ENCODE measurements at places on chromosomes 13 and 19. TPM values are rescaled to one million over a fixed set of nuclear protein-coding genes. Genes with fewer than 3 reads are reported as not detected.

- peak; percentile 21 for DNase-seq
These were observed 4.0 kb downstream of the EMP3 start for GRCh38 chr19:48329167-48329891.

- DNase-seq = no peak
These were observed 2.7 kb upstream of the MPV17L2 start for GRCh38 chr19:18190278-18190677.

GRCh38 chr13:52696566-52696965 is 43.1 kb downstream of the CNMD start:
- DNase-seq = no peak

DNA sequence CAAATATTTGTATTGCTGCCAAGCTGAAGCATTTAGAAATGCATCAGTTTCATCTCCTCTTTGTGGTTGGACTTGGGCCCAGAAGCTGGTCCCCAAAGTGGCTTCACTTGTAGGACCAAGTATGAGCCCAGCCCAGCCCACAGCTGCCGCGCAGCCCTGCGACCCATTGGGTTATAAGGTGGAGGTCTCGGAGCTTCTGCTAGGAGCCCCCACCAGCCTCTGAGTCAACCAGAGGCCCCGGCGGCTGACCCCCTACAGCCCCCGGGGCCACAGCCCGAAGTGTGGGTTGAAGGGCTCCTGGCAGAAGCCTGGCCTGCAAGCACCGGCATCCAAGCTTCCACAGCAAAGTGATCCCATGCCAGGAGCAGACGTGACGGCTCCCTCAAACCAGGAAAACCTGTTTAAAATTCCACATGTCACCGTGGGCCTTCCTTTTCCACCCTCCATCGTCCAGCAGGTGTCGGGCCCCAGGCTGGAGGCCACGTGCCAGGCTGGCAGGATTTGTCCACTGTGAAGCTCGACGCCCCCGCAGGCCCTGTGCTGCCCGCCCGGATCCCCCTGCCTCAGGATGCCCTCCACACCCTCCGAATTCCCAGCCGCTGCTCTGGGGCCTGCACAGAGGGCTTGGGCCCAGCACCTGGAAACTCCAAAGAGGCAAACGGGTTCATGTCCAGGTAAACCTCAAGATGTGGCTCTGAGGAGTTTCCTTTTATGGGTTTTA is 54.7 kb downstream of the C13orf46 start:
- no peak for DNase-seq

STOML3 gene
- total RNA-seq = not detected

GRCh38 chr13:35165205-35165604 is 223.1 kb downstream of the NBEA start:
- DNase-seq = no peak

- DNase-seq = no peak
These were observed 244.2 kb upstream of the SERP2 start for GRCh38 chr13:44129418-44129817.

GRCh38 chr13:28089065-28089464 is 11.3 kb downstream of the FLT3 start:
- DNase-seq = no peak

- DNase-seq = no peak
These were observed 657.8 kb downstream of the SLITRK6 start for GRCh38 chr13:85141401-85141800.

- no peak for DNase-seq
These were observed 17.2 kb upstream of the RNASEH2B start for GRCh38 chr13:50892210-50892944.

ZNF175 gene
- total RNA-seq = 14.5 TPM

GRCh38 chr19:18446811-18447359 is 9.0 kb upstream of the ISYNA1 start:
- DNase-seq = no peak

DNA sequence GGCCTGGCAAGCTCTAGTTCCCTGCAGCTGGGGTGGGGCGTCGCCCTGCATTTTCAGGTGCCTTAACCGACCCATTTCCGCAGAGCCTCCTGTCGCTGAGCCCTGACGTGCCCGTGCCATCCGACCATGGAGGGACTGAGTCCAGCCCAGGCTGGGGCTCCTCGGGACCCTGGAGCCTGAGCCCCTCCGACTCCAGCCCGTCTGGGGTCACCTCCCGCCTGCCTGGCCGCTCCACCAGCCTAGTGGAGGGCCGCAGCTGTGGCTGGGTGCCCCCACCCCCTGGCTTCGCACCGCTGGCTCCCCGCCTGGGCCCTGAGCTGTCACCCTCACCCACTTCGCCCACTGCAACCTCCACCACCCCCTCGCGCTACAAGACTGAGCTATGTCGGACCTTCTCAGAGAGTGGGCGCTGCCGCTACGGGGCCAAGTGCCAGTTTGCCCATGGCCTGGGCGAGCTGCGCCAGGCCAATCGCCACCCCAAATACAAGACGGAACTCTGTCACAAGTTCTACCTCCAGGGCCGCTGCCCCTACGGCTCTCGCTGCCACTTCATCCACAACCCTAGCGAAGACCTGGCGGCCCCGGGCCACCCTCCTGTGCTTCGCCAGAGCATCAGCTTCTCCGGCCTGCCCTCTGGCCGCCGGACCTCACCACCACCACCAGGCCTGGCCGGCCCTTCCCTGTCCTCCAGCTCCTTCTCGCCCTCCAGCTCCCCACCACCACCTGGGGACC is 1.2 kb downstream of the ZFP36 start:
- peak; percentile 84 for DNase-seq

OR2Z1 gene
- not detected for total RNA-seq

RBM42 gene
- 74.0 TPM for total RNA-seq

GRCh38 chr13:26541678-26542568 is 15.6 kb upstream of the WASF3 start:
- DNase-seq = no peak

- no peak for DNase-seq
These were observed 266.8 kb upstream of the GPC6 start for GRCh38 chr13:92959790-92960189.

ALG5 gene
- 18.3 TPM for total RNA-seq

DNA sequence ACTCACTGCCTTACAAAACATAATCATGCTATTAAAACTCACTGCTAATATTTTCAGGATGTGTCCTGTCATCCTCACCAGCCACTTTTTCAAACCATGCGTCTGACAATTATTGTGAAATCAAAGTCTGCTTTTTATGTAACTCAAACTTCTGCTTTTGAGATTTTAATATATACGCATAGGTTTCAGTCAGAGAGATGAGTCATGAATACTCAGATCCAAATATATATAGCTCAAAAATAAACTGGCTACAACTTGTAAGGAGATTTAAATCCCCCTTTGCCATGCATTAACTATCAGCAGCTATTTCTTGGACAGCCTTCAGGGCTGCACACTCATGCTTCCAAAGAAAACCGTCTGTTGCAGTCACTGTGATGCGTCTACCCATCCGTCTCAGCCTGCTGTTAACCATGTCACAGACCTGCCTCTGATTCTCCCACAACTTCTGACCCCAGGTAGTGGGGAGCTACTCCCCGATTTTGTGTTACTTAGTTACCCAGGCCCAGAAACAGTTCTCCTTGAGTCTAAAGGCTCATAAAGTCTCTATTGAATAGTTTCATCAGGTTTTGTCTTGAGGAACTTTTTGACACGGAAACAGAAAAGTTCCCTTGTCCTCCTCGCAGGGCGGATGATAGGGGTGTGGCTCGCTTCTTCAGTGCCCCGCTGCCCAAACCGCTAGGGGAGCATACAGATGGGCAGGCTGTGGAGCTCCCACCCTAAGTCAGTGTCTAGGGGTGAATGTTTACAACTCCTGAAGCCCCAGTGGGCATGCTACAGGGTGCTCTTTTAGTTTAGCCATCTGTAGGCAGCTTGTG is 33.8 kb upstream of the SGCG start:
- DNase-seq = no peak

- no peak for DNase-seq
These were observed 10.6 kb downstream of the KHSRP start for GRCh38 chr19:6413721-6414643.

GRCh38 chr13:47087841-47088240 is 191.0 kb upstream of the HTR2A start:
- DNase-seq = no peak

GRCh38 chr13:30607908-30608307 is 9.8 kb upstream of the USPL1 start:
- peak; percentile 64 for DNase-seq

PPP1R37 gene
- 35.2 TPM for total RNA-seq

DNA sequence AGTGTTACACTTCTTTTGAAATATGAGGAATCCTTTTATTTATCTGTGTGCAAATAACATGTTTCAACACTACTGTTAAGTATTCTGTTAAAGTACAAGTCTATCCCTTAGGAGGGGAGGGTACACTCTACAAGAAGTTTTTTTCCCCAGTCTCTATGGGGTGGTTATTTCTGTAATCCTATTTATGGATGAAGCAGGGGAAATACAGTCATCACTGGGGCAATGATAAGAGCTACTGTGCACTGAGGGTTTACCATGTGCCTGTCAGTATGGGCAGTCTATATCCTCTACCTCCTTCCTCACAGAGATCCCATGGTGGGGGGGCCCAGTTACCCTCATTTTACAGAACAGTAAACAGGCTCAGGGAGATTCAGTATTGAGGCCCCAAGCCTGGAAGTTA is 16.6 kb upstream of the TRIM13 start:
- no peak for DNase-seq

DNA sequence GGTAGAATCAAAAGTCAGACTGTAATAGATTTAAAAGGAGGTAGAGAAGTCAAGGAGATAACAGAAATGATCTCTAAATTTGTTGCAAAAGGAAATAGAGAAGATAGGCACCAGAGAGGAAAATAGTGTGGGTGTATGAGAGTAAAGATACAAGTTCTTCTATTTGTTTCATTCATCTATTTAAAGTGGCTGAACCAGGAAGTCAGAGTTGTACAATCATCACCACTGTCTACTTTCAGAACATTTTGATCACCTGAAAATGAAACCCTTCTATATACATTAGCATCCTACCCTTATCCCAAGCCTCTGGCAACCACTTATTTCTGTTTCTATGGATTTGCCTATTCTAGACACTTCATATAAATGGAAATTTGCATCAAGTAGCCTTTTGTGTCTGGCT is 36.7 kb downstream of the INTS6 start:
- DNase-seq = no peak

FLT3LG gene
- 258 TPM for total RNA-seq

- no peak for DNase-seq
These were observed 94.6 kb upstream of the RFC3 start for GRCh38 chr13:33723365-33723764.

DNA sequence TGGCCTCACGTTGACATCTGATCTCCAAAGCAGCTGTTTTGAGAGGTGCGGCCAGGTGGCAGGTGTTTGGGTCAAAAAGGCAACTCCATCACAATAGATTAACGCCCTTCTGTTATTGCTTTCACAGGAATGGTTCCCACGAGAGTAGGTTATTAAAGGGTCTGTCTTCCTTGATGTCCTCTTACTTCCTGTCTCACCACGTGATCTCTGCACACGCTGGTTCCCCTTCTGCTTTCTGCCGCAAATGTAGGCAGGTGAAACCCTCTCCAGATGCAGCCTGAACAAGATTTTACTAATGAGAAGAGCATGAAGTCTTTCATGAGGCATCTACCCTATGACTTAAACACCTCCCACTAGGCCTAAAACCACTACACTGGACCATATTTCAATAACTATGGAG is 22.8 kb upstream of the ZNF564 start:
- DNase-seq = peak; percentile 13

- DNase-seq = no peak
These were observed 37.3 kb downstream of the KLF2 start for GRCh38 chr19:16361926-16362325.

C19orf73 gene
- total RNA-seq = 2.1 TPM

DNA sequence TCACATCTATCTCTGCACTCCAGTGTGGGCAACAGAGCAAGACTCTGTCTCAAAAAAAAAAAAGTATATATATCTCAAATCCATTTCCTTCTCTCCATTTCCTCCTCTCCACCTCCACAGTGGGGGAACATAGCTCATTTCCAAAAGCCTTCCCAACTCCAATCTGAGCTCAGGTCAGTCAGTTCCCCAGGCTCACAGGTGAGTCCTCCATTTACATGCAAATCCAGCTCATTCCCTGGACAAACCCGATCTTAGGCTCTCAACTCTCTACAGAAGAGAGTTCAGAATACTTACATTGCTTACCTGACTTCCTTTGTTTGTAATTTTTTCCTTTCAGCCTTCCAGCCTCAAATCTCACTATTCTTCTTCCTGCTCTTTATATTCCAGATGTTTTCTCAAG is 518.3 kb downstream of the GPC6 start:
- DNase-seq = no peak

DNA sequence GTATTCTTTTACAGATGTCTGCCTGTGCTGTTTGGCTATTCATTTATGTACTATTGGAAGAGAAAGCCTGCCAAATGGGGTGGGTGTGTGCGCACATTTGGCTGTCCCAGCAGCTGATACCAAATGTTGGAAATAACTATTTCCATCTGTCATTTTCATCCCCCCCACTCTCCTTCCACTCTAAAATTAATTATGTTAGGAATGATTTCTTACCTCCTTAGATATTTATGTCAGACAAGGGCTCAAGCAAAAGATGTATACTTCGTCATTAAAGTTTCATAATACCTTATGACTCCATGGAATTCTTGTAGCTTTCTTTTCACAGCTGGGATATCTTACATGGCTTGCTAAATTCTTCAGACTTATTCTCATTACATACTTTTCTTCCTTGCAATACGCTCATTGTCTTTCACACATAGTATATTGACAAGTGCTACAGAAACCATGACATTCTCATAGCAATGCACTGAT is 18.6 kb downstream of the ITM2B start:
- DNase-seq = no peak

OR7A5 gene
- total RNA-seq = not detected

DNA sequence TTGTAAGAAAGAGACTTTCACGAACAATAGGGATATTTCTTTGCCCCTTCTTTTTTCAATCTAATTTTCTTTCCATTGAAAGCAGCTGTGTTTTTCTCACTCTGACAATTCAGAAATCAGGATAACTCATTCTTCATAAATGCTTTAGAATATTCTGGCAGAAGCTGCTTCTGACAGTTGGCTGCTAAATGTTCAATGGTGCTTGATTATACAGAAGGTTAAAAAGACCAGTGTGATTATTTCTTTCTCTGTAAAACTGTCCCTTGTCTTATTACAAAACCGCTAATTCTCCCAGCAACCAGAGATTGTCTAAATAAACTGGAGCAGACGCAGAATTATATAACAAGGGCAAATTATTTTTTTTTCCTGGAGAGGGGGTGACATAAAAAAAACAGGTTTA is 394.4 kb downstream of the SPRY2 start:
- no peak for DNase-seq

CDADC1 gene
- total RNA-seq = 12.5 TPM

DNA sequence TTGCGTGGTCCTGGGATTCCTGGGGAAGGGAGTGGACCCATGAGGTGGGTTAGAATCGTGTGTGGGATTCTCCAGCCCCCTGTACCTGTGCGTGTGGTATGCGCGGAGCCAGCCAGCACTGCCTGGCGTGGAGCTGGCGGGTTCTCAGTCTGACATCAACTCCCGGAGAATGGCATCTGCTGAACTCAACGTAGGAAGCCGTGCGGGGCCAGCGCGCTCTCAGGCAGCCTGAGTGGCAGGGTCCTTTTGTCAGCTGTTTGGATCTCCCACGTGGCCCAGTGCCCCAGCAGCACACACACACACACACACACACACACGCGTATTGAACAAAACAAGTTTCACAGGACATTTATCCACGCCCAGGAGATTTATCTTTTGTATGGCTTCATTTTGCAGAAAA is 28.1 kb downstream of the ATP4B start:
- DNase-seq = no peak

ZNF222 gene
- total RNA-seq = 5.0 TPM

CEACAM6 gene
- not detected for total RNA-seq

FIZ1 gene
- total RNA-seq = 14.8 TPM

APOC4 gene
- not detected for total RNA-seq

IGFL3 gene
- total RNA-seq = not detected

GRK1 gene
- not detected for total RNA-seq

TGFBR3L gene
- 0.76 TPM for total RNA-seq

- no peak for DNase-seq
These were observed 573.4 kb downstream of the EFNB2 start for GRCh38 chr13:105962080-105962479.

Data from T-cell (primary cell).